ENCODE measurements at places on chromosomes 5 and 9. TPM values are rescaled to one million over a fixed set of nuclear protein-coding genes. Genes with fewer than 3 reads are reported as not detected.
A peak's percentile ranks its signal among the peaks of the same experiment; 100 is the strongest.

DNA sequence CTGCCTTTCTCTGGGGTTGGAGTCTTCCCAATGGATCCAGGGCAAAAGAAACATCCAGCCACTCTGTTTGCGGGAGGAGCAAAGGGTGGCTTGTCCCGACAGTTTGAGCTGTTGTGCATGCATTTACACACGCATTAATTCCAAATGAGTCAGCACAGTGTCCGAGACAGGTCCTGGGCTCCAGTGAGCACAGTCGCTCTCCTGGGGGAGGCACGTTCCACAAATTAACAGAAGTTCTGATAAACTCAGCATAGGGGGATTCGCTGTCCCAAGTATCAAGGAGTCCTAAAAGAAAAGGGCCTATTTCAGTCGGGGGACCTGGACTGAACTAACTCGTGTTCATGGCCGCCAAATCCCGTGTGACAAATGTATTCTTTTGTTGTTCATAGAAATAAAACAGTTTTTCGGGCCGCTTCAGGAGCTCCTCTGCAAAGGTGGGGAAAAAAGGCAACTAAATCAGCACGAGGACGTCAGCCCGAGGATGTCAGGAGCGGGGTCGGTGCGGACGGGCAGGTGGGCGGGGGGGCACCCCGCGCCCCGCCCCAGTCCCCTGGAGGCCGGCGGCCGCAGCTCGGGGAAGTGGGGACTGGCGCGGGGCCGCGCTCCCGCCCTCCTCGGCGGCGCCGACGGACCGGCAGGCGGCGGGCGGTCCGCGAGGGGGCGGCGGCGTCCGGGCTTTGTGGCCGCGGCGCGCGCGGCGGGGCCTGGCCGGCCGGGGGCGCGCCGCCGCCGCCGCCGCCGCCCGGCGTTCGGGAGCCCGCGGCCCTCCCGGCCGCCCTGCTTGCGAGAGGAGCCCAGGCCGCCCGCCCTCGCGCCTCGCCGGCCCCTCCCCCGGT, at the start of gene MSANTD3:
Gene MSANTD3 (plus strand): TSS at position 614 of the 836 bp plus-strand sequence. CDS start 14,796 bp downstream, outside the sequence.
- peak within 1 kb of the TSS; percentile 88 for H3K27ac ChIP-seq
- H3K36me3 ChIP-seq = no peaks in the 10 kb centered on the region
- peak; percentile 69 for DNase-seq
- peaks cover 35% of the 10 kb centered on the region for H3K4me1 ChIP-seq
- H3K4me3 ChIP-seq = peak within 1 kb of the TSS; percentile 80

ZNF883 gene
- total RNA-seq = not detected

- no peaks in the 10 kb centered on the region for H3K36me3 ChIP-seq
- H3K4me3 ChIP-seq = no peak overlapping the region
- no peak overlapping the region for H3K27ac ChIP-seq
Observed at GRCh38 chr9:74543145-74543544, 46.0 kb downstream of the RORB start.

DNA sequence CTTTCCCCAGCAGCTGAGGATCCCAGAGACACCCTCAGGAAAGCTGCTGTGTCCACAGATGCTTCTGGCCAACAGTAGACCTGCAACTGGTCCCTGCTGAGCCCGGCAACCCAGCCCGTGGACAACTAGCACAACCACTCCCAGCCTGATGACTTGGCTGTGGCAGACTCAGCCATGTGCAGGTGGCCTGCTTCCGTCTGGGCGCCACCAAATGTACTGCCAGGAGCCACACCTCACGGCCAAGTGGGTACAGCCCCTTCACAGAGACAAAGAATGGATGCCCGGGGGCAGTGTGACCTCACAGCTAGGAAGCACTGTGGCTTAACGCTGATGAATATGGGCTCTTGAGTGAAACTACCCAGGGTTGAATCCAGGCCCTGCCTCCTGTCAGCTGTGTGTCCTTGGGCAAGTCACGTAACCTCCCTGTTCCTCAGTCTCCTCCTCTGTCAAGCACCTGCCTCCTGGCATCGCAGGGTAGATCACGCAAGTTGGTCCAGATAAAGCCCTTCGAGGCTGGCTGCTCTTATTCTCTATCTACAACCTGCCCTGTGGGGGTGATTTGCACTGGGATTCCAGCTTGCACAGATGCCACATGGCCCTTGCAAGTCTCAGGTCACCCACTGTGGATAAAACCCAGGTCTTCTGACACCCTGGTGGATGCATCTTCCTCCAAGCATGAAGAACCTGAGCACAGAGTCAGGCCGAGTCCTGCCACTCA, 225.0 kb downstream of the PBX3 start:
- DNase-seq = no peak
- H3K27me3 ChIP-seq = no peaks in the 10 kb centered on the region
- peaks cover 3% of the 10 kb centered on the region for H3K36me3 ChIP-seq
- H3K4me1 ChIP-seq = no peaks in the 10 kb centered on the region

DNA sequence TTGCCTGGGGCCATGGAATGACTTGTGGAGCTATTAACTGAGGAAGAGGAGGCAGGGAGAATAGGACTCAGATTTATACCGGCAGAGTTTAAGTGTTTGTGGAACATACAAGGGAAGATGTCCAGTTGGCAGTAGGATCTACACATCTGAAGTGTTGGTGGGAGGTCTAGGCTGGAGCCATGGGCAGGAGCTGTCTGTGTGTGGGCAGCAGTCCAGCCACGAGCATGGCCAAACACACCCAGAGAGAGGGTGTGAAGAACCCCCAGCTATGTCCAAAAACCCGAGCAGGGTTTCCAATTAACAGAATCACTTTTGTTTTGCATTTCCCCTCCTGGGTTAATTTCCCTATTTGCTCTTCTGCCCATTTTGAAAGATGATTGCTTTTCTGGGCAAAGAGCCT, 393.7 kb downstream of the CDK5RAP2 start:
- H3K4me1 ChIP-seq = no peaks in the 10 kb centered on the region
- H3K27me3 ChIP-seq = no peaks in the 10 kb centered on the region
- no peaks in the 10 kb centered on the region for H3K36me3 ChIP-seq
- H3K4me3 ChIP-seq = no peak overlapping the region
- no peak for DNase-seq
